ENCODE measurements at places on chromosomes 11 and 22.

DNA sequence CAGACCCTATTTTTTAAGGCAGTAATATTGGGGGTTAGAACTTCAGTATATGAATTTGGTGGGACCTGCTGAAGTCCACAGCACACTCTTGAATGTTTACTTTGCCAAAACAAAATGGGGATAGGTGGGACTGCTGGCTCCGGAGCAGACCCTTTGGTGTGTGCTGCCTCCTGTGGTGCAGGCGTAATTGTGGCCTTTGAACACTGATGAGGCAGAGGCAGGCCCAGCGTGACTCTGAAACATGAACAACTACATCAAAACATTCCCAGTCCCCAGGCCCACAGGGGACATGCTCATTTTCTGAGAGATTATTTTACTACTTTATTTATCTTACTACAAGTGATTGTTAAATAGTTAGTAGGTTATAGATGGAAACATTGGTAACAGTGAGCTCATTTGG lies 225.0 kb upstream of the TBCEL start:
- DNase-seq = no peak

DNA sequence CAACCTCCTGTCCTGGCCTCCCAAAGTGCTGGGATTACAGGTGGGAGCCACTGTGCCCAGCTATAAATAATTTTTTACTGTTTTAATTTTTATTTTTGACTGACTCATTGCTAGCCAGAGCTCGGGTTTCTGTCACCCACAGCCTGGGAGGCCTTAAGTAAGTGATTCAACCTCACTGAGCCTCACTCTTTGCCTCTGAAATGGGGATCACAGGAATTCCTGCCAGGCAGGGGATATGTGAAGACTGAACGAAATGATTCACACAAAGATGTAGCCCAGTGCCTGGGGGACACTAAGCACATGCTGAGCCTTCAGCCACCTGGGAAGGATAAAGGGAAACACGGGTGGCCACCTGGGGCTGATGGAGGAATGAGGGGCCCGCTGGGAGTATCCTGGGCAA lies 3.8 kb upstream of the LRRC74B start:
- DNase-seq = no peak

DNA sequence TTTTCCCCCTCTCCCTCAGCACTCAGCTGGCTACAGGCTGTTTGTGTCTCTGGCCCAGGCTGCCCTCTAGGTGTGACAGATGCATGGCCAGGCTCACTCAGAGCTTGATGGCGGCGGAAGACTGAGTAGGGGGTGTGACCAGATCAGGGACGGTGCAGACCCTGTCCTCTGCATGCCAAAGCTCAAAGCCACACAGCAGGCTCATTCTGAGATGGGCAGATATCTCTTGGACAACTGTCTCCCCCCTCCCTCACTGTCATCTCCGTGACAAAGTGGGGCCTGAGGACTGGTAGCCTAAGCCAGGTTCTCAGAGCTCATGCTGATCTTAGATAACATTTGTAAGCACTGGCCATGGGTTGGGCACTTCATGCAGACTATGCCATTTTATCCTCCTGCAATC lies 231.3 kb downstream of the DSCAML1 start:
- no peak for DNase-seq

GRCh38 chr11:36588099-36588498 lies 6.2 kb upstream of the IFTAP start:
- no peak for DNase-seq

DNA sequence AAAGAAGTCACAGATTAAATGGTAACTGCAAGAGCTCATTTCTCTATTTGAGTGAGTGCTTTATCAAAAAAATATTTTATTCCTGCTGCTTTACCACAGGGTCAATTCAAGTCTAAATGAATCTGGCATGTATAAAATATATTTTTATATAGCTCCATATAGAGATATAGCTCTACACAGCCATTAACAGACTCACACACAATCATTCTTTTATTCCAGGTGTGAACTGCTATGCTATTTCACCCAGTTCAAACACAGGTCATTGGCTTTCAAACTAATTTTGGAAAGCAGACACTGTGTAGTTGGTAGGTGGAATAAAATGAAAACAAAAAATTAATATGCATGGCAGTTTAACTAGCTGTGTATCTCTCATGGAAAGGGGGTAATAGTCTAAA lies 63.1 kb downstream of the MAML2 start:
- DNase-seq = no peak

DNA sequence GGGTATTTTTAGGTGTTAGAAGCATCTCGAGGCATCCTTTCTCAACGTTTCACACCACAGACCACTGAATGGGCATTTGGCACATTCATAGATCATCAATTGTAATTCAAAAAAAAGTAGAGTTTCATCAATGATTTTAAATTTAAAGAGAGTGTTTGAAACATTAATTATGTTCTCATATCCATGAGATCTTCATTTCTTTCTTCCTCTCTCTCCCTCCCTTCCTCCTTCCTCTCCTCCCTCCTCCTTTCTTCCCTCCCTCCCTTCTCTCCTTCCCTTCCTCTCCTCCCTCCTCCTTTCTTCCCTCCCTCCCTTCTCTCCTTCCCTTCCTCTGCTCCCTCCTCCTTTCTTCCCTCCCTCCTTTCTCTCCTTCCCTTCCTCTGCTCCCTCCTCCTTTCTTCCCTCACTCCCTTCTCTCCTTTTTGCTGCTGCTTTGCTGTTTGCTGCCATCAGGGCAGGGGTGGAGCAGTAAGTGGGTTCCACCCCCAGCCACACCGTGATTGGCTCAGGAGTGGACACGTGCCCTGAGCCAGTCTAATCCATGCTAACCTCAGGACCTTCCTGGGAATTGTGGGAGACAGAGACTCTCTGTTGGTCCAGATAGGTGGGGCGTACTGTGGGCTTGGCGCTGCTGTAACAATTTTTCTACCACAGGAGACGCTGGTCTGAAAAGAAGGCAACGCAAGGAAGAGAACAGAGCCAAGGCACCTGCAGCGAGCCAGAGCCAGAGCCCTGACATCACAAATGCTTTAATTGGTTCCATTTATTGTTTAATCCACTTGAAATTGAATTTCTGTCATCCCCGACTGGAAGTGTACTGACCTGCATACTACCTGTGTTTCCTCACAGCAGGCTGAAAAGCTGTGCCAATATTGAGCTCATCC lies 33.7 kb upstream of the APOBEC3A start:
- DNase-seq = peak; percentile 30

DNA sequence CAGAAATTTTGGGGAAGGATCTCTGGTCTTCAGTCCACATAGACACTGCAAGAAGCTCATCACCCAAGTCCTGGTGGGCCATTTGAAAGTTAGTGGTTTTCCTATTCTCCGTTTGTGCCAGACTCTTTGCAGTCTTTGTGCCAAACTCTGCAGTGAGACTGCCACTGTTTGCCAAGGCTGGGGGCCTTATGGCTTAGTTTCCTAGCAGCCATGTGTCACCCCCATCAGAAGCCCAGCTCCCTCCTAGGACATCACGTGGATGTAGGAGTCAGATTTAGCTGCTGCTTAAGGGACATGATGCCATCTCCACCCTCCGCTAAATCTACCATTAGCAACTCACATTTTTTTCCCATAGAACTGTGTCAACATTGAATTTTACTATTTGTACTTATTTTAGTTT lies 220.0 kb downstream of the C11orf91 start:
- DNase-seq = no peak

Data from GOT3 (cell line).